Lung (tissue), 17 donors: ENCODE measurements at places on chromosomes 2 and 18. TPM values are rescaled to one million over a fixed set of nuclear protein-coding genes. Genes with fewer than 3 reads are reported as not detected.

GRCh38 chr18:4720518-4720917, 265.4 kb upstream of the DLGAP1 start:
- no peaks in the 10 kb centered on the region for H3K4me1 ChIP-seq
- H3K27me3 ChIP-seq, result no peaks in the 10 kb centered on the region
- DNase-seq, result peak; percentile 18
- no peaks in the 10 kb centered on the region for H3K36me3 ChIP-seq
- H3K4me3 ChIP-seq, result no peak overlapping the region

Gene RFX8
- 0.88 TPM for total RNA-seq

Gene CTLA4
- 3.9 TPM for total RNA-seq

Gene G6PC2
- total RNA-seq, result 0.37 TPM

Gene GAD1
- total RNA-seq, result 0.80 TPM

GRCh38 chr2:181847198-181847556, 44.4 kb upstream of the ITPRID2 start:
- no peaks in the 10 kb centered on the region for H3K4me1 ChIP-seq
- H3K4me3 ChIP-seq, result no peak overlapping the region
- H3K36me3 ChIP-seq, result no peaks in the 10 kb centered on the region

Gene VSNL1
- total RNA-seq, result 6.9 TPM

Gene DSG4
- total RNA-seq, result not detected

DNA sequence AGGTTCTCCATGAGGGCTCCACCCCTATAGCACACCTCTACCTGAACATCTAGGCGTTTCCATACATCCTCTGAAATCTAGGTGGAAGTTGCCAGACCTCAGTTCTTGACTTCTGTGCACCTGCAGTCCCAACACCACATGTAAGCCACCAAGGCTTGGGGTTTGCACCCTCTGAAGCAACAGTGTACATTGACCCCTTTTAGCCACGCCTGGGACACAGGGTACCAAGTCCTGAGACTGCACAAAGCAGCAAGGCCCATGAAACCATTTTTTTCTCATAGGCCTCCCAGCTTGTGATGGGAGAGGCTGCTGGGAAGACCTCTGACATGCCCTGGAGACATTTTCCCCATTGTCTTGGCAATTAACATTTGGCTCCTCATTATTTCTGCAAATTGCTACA, 20.0 kb downstream of the ARL6IP6 start:
- no peaks in the 10 kb centered on the region for H3K27me3 ChIP-seq
- H3K4me1 ChIP-seq, result no peaks in the 10 kb centered on the region
- no peak overlapping the region for H3K4me3 ChIP-seq
- H3K27ac ChIP-seq, result no peak overlapping the region
- DNase-seq, result no peak

- no peak overlapping the region for H3K4me3 ChIP-seq
- H3K27me3 ChIP-seq, result no peaks in the 10 kb centered on the region
- no peaks in the 10 kb centered on the region for H3K36me3 ChIP-seq
- no peak for DNase-seq
Measured at GRCh38 chr18:7821784-7822183, 254.7 kb downstream of the PTPRM start.

Gene PROM2
- total RNA-seq, result 11.5 TPM

Gene FSHR
- total RNA-seq, result not detected

DNA sequence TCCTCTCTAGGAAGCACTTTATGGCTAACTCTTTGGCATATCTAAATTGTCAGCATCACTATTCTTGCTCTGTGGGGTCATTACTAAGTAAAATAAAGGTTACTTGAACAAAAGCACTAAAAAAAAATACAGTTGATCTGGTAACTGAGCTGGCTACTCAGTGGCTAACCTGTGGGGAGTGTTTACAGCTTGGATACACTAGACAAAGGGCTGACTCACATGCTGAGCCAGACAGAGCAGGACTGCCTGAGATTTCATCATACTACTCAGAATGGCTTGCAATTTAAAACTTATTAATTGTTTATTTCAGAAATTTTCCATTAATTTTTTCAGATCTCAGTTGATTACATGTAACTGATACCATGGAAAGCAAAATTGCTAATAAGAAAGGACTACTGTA, 1690.4 kb upstream of the SLC39A10 start:
- no peak overlapping the region for H3K27ac ChIP-seq
- DNase-seq, result no peak
- no peaks in the 10 kb centered on the region for H3K36me3 ChIP-seq
- no peaks in the 10 kb centered on the region for H3K4me1 ChIP-seq

DNA sequence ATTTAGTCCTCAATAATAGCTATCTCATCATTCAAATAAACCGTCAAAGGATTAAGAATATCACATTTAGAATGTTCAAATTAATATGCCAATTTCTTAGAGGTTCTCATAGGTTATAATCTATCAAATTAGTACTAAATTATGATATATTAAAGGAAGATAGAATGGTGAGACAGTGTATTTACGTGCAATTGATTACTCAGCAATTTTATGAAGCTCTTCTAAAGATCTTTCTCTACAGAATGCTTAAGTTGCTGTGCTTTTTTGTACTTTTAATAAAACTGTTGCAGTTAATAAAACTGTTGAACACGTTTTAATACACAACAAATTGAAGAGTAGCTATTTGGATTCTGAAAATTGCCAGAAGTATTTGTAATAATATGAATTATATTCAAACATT, 39.0 kb downstream of the RELCH start:
- no peaks in the 10 kb centered on the region for H3K4me1 ChIP-seq
- no peak for DNase-seq
- H3K36me3 ChIP-seq, result peaks cover 3% of the 10 kb centered on the region
- H3K27ac ChIP-seq, result no peak overlapping the region
- no peaks in the 10 kb centered on the region for H3K27me3 ChIP-seq

Gene IL1F10
- not detected for total RNA-seq

Gene TMEM37
- total RNA-seq, result 14.3 TPM

DNA sequence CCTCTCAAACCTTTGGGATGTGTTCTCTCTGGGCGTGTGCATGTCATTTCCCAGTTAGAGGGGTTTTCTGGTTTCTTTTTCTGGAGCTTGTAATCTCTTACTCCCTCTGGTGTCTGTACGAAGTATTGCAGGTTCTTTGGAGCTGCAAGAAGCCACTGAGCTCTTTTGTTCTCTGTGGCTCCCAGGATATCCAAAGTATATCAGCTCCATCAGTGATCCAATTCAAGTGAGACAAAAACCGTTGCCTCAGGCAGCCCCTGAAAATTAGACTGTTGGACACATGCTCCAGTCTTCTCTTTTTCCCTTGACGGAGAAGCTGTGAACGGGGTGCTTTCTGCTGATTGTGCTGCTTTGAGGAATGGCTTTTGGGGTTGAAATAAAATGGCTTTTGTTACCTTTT, 59.0 kb upstream of the LDLRAD4 start:
- H3K4me3 ChIP-seq, result no peak overlapping the region
- no peaks in the 10 kb centered on the region for H3K4me1 ChIP-seq
- peak; percentile 56 for DNase-seq
- no peaks in the 10 kb centered on the region for H3K36me3 ChIP-seq
- no peak overlapping the region for H3K27ac ChIP-seq

Gene TSPYL6
- 0.20 TPM for total RNA-seq

Gene CABYR
- total RNA-seq, result 1.6 TPM

Gene RAB17
- total RNA-seq, result 44.9 TPM

Gene GBX2
- not detected for total RNA-seq

Gene CAPN14
- 0.26 TPM for total RNA-seq

Gene DOK1
- 17.7 TPM for total RNA-seq

- no peak overlapping the region for H3K27ac ChIP-seq
- no peak overlapping the region for H3K4me3 ChIP-seq
- no peaks in the 10 kb centered on the region for H3K36me3 ChIP-seq
- H3K27me3 ChIP-seq, result no peaks in the 10 kb centered on the region
- H3K4me1 ChIP-seq, result no peaks in the 10 kb centered on the region
- no peak for DNase-seq
Measured at GRCh38 chr2:195651046-195651445, 6.0 kb upstream of the SLC39A10 start.

- no peaks in the 10 kb centered on the region for H3K27me3 ChIP-seq
- H3K4me3 ChIP-seq, result no peak overlapping the region
- H3K36me3 ChIP-seq, result no peaks in the 10 kb centered on the region
- H3K4me1 ChIP-seq, result no peaks in the 10 kb centered on the region
- H3K27ac ChIP-seq, result no peak overlapping the region
Measured at GRCh38 chr18:9619056-9619455, 4.7 kb upstream of the PPP4R1 start.

Gene ABCB11
- total RNA-seq, result 0.15 TPM

DNA sequence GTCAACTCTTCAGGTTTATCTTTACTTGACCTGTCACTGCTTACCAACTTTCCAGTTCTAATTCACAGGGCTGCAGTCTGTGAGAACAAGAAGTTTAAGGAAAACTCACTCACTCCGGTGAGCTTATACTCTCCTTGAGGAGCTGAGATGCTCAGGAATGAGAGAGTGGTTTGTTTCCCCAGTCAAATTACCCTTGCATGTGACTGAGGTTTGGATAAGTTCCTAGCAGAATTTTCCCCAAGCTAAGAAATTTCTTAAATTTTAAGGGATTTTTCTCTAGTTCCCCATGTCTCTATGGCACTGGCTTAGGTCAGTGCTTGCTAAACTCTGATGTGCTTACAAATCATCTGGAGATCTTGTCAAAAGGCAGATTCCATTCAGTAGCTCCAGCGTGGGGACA, 12.8 kb upstream of the CCDC85A start:
- no peak overlapping the region for H3K27ac ChIP-seq
- DNase-seq, result no peak
- H3K4me1 ChIP-seq, result no peaks in the 10 kb centered on the region
- H3K4me3 ChIP-seq, result no peak overlapping the region

DNA sequence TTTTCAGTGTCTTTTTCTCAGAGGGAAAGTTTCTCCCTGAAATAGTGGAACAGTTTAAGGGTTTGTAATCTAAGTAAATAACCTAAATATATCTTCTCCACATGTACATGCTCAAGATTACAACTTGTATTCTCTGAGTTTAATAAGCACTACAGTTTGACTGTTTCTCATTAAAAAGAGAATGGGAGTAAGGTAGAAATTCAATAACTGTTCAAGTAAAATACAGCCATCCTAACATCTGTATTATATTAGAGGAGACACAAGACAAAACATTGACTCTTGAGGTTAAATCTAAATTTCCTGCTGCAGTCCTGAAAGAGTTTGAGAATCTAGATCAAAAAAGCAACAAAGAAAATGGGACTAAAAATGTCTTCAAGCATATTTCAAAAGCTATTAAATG, 73.0 kb upstream of the ZNF397 start:
- no peak for DNase-seq
- no peaks in the 10 kb centered on the region for H3K4me1 ChIP-seq

- no peaks in the 10 kb centered on the region for H3K27me3 ChIP-seq
- peaks cover 6% of the 10 kb centered on the region for H3K4me1 ChIP-seq
- H3K4me3 ChIP-seq, result no peak overlapping the region
- peak overlapping the region; percentile 70 for H3K27ac ChIP-seq
- no peaks in the 10 kb centered on the region for H3K36me3 ChIP-seq
Measured at GRCh38 chr2:168801471-168801870, 966 bp upstream of the NOSTRIN start.

- H3K36me3 ChIP-seq, result no peaks in the 10 kb centered on the region
- no peak overlapping the region for H3K4me3 ChIP-seq
- no peaks in the 10 kb centered on the region for H3K27me3 ChIP-seq
- H3K4me1 ChIP-seq, result no peaks in the 10 kb centered on the region
- H3K27ac ChIP-seq, result no peak overlapping the region
- no peak for DNase-seq
Measured at GRCh38 chr2:183606718-183607085, 482.5 kb downstream of the NUP35 start.

Gene SIX3
- total RNA-seq, result not detected

Gene KLHL14
- 0.31 TPM for total RNA-seq

DNA sequence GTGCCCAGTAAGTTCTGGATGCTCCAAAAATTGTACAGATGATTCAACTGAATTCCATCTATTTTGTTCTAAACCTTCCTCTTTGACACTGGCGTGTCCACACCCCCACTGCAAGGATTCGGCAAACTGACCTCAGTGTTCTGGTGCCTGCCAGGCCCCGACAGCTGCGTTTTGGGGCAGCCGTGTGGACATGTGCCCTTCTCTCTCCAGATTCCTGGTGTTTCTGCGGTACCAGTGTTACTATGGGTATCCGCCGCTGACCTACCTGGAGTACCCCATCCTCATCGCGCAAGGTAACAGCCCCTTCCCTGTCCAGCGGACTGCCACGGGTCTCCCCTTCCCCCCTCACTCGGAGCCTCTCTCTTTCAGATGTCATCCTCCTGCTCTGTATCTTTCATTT, 5.0 kb downstream of the SLC66A3 start:
- peaks cover 10% of the 10 kb centered on the region for H3K4me1 ChIP-seq
- H3K4me3 ChIP-seq, result no peak overlapping the region
- no peak for DNase-seq
- no peaks in the 10 kb centered on the region for H3K27me3 ChIP-seq

DNA sequence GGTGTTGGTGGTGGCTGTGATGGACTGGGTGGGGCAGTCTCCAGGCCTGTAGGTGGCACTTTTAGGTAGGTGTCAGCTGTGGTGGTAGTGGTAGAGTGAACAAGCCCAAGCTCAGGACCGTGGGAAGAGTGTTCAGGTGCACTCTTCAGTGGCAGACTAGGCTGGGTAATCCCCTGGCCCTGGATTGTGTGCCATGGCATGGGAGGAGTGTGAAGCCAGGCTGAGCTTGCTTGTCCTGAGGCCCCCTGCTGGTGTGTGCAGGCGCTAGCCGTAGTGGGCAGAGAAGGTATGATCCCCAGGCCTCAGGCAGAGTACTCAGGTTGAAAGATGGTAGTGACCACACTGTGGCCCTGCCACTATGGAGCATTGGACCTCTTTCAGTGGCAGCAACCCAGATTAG, 850.3 kb downstream of the DSC3 start:
- H3K27me3 ChIP-seq, result no peaks in the 10 kb centered on the region
- no peaks in the 10 kb centered on the region for H3K4me1 ChIP-seq
- DNase-seq, result no peak
- no peak overlapping the region for H3K27ac ChIP-seq
- H3K36me3 ChIP-seq, result no peaks in the 10 kb centered on the region

- H3K4me1 ChIP-seq, result no peaks in the 10 kb centered on the region
- H3K36me3 ChIP-seq, result no peaks in the 10 kb centered on the region
- peak overlapping the region; percentile 18 for H3K4me3 ChIP-seq
- DNase-seq, result no peak
- H3K27me3 ChIP-seq, result no peaks in the 10 kb centered on the region
Measured at GRCh38 chr2:172821370-172822338, 86.0 kb downstream of the RAPGEF4 start.

DNA sequence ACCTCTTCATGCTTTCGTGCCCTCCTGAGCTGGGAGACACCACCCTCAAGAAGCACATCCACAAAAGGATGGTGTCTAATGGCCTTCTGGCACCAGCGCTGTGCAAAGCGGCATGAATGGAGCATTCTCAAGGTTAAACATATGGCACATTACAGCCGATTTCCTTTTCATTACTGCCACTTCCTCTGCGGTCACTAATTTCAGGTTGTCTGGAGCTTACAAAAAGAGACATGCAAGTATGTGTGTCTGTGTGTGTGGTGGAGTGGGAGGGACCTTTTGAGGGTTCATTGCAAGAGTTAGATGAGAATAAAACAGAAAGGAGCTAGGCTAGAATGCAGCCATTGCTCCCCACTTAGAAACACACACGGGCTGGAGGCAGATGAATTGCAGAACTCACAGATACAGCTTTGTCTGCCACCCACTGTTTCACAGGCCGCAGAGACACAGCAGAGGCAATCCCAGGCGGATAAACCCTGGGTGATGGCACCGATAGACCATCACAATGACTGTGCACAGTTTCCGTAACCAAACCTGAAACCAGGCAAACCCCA, 76.0 kb downstream of the TGIF1 start:
- H3K4me3 ChIP-seq, result no peak overlapping the region
- H3K27ac ChIP-seq, result peak overlapping the region; percentile 45
- no peaks in the 10 kb centered on the region for H3K36me3 ChIP-seq
- peaks cover 7% of the 10 kb centered on the region for H3K4me1 ChIP-seq
